Breast epithelium (tissue), 4 donors: ENCODE measurements at places on chromosomes 5 and 9.

- no peak for DNase-seq
Observed at GRCh38 chr5:29017501-29017900, 1979.1 kb upstream of the CDH9 start.

- DNase-seq: no peak
Observed at GRCh38 chr9:129523943-129524581, 96.8 kb downstream of the C9orf50 start.

DNA sequence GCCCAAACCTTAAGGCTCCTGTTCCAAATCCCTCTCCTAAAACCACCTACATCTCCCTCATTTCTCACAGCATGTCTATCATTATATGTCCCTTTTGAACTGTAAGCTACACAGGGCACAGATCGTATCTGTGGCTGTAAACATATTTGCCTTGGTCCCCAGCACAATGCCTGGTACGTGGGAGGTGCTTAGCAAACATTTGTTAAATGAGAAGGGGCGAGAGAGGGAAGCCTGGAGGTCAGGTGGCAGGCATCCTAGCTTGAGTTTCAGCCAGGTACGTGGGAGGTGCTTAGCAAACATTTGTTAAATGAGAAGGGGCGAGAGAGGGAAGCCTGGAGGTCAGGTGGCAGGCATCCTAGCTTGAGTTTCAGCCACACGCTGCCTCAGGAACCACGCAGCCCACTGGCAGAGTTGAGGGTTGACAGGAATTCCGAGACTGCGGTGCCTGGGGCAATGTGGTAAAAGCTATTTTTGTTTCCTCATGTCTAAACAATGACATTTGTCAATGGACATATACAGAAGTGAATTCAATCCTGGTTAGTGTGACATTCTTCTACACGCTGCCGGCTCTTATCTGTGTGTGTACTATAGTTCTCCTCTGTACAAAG, 113.6 kb downstream of the EFNA5 start:
- DNase-seq: peak; percentile 91

DNA sequence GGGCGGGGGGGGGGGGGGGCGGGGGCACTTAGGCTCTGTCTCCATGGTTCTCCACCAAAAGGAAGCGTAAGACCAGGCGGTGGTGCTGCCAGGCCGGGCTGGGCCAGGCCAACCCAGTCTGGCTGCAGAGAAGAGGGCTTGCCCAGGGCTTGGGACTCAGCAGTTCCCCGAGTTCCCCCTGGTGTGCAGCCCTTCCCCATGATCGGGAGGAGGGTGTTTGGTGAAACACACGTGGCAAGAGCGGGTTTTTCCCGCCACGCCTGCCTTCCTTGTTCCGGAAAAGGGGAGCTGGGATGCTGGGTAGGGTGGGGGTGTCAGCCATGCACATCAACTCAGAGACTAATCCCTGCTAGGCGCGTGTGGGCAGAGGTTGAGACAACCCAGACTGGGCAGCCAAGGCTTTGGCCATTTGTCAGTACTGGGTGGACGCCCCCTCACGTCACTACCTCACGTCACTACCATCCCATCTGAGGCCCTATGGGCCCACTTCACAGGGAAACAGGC, 32.9 kb downstream of the PRRX2 start:
- DNase-seq: no peak

GRCh38 chr5:59473611-59474010, 419.9 kb downstream of the PDE4D start:
- DNase-seq: no peak

- DNase-seq: no peak
Observed at GRCh38 chr5:6273749-6274148, 104.6 kb downstream of the MED10 start.

DNA sequence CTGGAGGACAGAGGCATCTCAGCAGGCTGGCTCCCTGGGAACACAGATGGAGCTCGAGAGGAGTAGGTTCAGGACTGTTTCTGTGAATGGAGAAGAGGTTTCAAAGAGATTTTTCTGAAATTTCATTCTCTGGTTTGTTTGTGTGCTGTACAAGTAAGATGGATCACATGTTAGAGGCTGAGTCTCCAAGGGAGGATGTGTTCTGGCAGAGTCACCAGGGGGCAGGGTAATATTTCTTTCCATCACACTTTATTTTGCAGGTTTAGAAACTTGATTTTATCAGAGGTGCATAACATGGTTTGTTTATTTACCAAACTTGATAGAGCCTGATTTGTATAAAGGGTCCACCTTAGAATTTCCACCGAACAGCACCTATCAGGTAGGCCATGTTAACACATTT, 69.2 kb upstream of the ARL15 start:
- DNase-seq: no peak

GRCh38 chr5:2109566-2109965, 226.8 kb upstream of the IRX4 start:
- DNase-seq: no peak

- no peak for DNase-seq
Observed at GRCh38 chr5:91028499-91028956, 354.6 kb downstream of the ARRDC3 start.

DNA sequence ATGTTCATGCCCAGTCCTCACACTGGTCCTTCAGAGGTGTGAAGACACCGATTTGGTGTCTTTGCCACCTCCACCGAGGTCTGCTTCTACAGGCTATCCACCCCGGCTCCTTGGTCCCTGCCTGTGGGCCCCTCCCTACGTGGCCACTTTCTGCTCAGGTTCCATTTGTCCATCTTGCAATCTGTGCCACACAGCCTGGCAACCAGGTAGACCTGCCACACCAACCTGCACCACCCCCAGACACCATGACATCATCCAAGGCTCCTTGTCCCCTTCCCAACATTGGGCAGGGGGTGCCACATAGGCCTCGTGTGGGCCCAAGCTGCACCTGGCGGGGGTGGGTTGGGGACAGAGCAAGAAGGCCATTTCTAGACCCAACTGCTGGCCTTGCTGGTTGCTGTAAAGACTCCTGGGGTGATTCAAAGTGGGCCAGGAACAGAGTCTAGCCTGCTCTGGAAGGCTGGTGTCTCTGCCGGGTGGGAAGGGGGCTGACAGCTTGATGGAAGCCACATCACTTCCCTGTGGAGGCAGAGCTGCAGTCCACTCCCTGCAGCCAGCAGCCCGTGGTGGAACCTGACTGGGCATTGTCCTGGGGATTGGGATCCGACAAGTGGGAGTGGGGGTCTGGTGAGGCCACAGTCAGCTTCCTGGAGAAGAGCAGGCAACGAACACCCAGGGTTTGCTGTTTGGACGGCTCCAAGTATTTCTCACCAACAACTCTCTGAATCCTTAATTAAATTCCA, 65.8 kb upstream of the SLC25A51 start:
- DNase-seq: no peak

GRCh38 chr9:130869250-130869649, 27.4 kb downstream of the QRFP start:
- DNase-seq: no peak
